ENCODE measurements at places on chromosomes 13 and 19.

DNA sequence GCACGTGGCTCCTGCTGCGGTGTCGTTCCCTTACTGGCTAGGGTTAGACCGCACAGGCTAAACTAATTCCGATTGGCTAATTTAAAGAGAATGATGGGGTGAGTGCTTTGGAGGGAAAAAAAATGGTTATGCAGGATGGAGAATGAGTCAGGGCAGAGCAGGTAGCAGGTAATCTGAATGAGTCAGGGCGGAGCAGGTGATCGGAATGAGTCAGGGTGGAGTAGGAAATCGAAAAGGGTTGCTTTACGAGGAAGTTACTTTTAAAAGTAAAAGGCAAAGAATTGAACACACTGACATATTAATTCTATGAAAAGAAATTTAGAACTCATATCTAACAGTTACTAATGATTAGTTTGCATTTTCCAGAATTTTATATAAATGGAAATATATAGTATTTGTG lies 335.5 kb downstream of the FOXO1 start:
- DNase-seq = no peak

DNA sequence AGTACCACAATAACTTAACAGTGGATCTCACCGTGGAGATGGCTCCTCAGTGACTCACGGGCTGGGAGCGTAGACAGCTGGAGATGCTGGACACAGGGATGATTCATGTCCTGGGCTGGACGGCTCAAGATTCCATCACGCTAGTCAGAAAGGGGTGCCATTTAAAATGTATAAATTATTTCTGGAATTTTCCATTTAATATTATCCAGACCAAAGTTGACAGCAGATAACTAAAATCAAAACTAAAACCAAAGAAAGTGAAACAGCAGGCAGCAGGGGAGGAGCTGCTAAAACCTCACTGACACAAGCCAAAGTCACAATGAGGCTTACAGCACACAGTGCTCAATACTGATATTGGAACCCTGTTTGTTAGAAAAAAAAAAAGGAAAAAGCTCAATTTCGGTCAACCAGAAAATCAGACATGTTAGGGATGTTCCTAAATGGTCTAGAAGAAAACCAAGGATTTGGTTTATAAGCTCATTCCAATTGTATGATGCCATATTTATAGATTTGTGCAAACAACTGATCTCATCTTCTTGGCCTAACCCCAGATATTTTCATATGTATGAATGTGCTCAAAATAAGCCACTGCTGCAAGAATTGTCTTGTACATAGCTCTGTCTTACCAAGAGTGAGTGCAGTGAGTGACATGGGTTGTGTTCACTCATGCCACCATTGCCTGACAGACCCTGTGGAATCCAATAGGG lies 111.8 kb downstream of the SACS start:
- no peak for DNase-seq

DNA sequence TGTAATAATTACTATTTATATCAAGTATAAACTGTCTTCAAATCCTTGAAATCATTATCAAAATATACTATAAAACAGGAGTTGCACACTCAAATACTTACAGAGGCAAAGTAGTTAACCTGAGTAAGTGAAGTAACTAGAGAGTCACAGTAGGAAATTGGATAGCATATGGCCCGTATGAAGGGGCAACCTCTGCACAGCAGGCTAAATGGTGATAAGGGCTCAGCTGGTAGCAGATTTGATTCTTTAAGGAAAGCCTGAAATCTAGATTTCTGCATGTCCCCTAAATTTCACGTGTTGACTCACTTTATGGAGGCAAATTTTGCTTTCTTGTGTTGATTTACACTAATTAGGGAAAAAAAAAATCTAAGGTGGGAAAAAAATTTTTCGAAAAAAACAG lies 46.4 kb downstream of the STOML3 start:
- no peak for DNase-seq

DNA sequence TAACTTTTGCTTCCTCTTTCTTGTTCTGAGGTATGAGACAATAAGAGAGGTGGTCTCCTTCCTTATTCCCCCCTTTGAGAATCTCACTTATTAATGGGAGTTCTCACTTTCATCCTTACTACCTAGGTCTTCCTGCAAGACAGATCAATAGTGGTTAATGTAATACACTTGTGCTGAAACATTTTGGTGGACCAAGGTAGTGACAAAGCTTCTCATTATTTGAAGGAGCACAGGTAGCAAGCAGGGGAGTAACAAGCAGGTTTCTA lies 17.9 kb downstream of the ZNF700 start:
- peak; percentile 28 for DNase-seq

- no peak for DNase-seq
Observed at GRCh38 chr19:16825312-16826052, 3.7 kb upstream of the SIN3B start.

DNA sequence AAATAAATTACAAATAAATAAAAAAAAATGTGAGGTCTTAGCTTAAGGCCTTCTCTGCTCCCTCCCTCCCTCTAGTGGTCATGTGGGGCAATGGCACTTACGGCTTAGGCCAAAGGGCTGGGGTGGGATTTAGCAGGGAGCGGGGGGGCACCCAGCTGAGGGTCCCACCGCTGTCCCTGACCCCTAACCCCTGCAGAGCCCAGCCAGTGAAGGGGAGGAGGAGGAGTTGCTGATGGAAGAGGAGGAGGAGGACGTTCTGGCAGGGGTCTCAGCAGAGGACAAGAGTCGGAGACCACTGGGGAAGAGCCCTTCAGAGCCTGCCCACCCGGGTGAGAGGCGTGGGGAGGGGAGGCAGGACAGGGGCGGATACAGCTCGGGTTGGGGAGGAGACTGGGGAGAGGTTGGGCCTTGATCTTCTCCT lies 9.3 kb downstream of the MPND start:
- DNase-seq = peak; percentile 74

- no peak for DNase-seq
Observed at GRCh38 chr13:22596171-22596863, 584.5 kb upstream of the SGCG start.

DNA sequence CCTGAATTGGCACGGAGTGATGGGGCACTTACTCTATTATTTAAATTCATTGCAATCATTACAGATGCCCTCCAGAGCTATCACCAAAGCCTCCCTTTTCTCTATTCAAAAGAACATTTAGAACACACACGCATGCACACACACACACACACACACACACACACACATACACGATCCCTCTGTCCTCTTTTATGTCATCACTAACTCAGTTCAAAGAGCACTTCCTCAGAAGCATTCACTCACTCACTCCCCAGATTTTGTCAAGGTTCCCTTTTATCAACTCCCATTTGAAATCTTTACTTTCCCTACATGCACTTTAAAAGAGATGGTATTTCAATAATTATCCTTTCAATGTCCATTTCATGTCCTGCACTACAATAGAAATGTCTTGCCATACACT lies 22.4 kb upstream of the IGFL4 start:
- no peak for DNase-seq

DNA sequence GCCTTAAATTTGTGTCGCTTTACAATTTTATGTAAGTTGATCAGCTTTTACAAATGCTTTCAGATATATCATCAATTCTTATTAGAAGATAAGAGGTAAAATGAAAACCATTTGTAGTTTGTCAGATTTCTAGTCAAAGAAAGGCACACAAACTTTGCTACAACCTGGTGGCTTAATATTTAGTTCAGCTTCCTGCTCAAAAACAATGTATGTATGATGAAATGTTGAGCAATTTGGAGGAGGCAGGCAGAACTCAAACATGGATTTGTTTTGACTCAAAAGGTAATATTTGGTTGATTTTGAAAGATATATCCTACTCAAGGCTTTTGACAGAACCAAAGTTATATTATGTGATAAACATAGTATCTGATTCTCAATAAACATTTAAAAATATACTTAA lies 24.2 kb downstream of the NEK5 start:
- no peak for DNase-seq

GRCh38 chr19:2719920-2720776 lies 1.0 kb downstream of the DIRAS1 start:
- DNase-seq = no peak

DNA sequence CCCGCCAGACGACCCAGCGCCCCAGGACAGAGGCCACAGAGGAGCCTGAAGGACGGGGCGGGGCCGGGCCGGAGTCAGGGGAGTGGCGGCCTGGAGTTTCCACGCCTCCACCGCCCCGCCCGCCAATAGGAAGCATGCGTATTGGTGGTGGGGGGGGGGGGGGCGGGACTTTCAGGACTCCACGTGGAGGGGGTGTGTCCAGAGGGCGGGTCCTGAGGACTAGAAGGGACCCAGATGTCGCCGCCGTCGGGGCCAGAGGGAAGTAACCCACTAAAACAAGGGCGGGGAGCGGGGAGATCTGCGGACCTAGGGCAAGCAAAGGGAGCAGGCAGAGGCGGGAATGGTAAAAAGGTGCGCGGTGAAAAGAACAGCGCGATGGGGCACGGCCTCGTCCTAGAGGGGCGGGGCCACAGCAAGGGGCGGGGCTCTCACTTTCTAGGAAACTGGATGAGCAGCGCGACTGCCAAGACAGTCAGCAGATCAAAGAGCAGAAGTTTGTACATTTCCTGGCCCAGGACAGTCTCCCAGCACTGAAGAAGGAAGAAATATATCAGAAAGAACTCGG lies 2.8 kb upstream of the LENG1 start:
- peak; percentile 89 for DNase-seq

DNA sequence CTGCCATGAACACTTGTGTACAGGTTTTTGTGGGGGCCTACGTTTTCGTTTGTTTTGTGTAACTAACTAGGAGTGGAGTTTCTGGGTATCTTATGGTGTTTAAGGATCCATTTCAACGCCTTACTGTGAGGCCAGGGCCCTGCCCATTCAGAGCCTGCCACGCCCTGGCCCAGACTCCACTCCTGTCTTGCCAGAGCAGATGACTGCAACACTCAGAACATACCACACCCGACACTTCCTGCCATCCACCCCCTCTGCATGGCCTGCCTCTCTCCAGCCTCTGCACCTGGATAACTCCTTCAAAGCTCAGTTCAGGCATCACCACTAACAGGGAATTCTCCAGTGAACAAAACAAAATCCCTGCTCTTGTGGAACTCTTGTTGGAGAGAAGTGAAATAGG lies 43.2 kb downstream of the RGCC start:
- no peak for DNase-seq

DNA sequence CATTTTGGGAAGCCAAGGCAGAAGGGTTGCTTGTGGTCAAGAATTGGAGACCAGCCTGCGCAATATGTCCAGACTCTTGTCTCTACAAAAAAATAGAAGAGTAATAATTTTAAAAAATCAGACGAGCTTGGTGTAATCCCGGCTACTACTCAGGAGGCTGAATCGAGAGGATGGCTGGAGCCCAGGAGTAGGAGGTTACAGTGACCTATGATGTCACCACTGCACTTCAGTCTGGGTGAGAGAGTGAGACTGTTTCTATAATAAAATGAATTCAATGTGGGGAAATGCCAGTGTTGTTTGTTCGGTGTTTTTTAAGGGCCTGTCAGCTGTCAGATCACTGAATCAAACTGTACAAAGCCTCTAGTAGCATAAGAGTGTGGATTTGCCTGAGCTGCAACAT lies 1.2 kb upstream of the FBXL3 start:
- no peak for DNase-seq

GRCh38 chr13:23949200-23949599 lies 51.9 kb upstream of the C1QTNF9B start:
- no peak for DNase-seq

GRCh38 chr13:97786510-97786909 lies 167.0 kb upstream of the IPO5 start:
- no peak for DNase-seq

DNA sequence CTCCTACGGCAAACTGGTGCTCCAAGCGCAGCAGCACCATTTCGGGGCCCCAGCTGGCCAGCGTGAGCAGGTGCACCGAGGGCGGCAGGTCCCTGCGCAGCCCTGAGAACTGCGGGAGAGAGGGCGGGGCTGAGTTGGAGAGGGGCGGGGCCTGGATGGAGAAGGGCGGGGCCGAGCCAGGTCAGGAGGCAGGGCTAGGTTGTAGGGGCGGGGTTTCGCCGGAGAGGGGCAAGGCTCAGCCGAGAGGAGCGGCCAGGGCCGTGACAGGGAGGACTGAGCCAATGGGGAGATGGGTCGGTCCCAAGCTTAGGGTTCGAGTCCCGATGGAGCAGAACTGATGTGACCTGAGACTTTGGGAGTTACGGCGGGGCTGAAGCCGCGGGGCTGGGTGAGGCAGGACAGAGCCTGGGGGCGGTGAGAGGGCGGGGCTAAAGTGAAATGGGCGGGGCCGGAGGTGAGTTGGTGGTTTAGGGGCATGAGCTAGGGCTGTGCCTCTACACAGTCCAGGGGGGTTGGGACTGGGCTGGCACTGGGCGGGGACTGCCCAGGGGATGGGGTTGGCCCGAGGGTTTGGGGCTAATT lies 19.0 kb downstream of the MAN2B1 start:
- DNase-seq = peak; percentile 94

DNA sequence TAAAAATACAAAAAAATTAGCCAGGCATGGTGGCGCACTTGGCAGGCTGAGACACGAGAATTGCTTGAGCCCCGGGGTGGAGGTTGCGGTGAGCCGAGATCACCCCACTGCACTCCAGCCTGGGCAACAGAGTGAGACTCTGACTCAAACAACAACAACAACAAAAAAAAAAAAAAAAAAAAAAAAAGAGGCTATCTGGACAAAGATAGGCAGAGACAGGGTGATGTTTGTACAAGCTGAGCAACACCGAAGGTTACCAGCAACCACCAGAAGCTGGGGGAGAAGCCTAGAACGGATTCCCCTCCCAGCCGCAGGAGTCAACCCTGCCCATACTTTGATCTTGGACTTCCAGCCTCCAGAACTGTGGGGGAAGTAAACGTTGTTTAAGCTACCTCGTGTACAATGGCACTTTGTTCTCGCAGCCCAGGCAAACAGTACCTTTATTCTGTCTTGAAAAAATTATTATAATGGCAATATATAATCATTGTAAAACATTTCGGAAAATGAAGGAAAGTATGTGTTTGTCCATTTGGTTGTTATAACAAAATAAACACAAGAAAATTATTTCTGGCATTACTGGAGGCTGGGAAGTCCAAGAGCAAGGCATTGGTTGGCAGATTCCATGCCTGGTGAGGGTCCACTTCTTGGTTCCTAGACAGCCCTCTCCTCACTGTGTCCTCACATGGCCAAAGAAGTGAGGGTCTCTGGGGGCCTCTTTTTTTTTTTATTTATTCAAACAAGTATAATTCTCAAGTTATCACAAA lies 39.8 kb upstream of the LATS2 start:
- DNase-seq = no peak

- DNase-seq = no peak
Observed at GRCh38 chr19:39481229-39481545, 549 bp downstream of the TIMM50 start.

All from K562 (cell line).